Stomach (tissue), 19 donors: ENCODE measurements at places on chromosomes 2 and 18.
A peak's percentile ranks its signal among the peaks of the same experiment; 100 is the strongest.

GRCh38 chr2:231181860-231182512 is 16.4 kb upstream of the ARMC9 start:
- H3K4me3 ChIP-seq = no peak overlapping the region
- DNase-seq = peak; percentile 42
- no peaks in the 10 kb centered on the region for H3K27me3 ChIP-seq
- H3K36me3 ChIP-seq = no peaks in the 10 kb centered on the region
- peak overlapping the region; percentile 29 for H3K27ac ChIP-seq

DNA sequence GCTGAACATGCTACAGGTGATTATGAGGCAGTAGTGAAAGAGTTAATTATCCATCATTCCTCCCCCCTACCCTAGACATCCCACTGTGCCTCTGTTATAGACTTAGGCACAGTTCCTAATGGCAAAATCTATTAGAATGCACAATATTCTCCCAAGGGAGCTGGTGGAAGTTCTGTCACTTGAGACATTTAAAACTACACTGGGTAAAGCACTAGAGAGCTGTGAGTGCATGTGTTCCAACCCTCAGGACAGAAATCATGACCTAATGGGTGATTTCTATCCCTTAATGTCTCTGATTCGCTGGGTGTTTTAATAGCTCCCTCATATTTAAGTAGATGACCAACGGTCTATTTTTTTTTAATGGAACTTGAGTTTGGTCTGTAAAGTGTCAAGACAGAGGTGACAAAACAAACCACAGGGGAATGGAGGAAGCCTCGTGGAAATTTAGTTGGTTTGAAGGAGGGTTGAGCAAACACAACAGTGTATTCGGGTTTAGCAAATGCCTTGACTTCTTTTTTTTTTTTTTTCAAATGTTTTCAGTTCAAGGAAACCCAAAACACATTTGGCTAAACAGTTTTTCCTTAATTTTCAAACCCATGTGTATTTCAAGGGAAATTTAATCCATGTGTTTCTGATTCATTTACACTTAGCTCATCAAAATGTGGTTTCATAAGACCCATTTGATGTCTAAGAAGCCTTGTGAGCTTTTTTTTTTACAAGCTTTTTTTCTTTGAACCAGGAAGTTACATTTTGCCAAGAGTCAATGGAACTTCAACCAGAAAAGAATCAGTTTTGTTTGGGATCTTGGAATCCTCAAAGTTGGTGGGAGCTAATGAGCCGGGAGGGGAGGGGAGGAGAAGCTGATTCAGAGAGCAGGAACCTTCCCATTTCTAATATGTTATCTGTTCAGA is 665.1 kb upstream of the ZEB2 start:
- H3K27ac ChIP-seq = no peak overlapping the region
- H3K4me3 ChIP-seq = no peak overlapping the region
- no peaks in the 10 kb centered on the region for H3K36me3 ChIP-seq
- H3K4me1 ChIP-seq = no peaks in the 10 kb centered on the region
- no peak for DNase-seq

DNA sequence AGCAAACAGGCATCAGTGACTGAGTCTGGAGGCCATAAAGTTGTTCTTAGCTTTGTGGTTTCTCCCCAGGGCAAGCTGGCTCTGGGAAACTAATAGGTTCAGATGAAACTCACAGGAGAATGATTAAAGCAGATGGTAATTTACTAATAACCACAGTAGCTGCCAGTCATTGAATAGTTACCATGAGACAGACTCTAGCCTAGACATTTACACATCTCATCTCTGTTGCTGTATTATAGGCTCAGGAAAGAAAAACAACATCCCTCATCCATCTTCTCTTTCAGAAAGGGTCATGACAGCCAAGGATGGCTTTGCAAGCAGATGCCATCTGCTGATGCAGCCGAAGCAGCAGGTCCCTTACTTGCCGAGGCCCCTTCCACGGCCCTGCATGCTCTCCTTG is 314.0 kb upstream of the ID2 start:
- no peak overlapping the region for H3K27ac ChIP-seq
- no peak for DNase-seq
- H3K36me3 ChIP-seq = no peaks in the 10 kb centered on the region
- H3K4me1 ChIP-seq = peaks cover 6% of the 10 kb centered on the region
- H3K27me3 ChIP-seq = peaks cover 4% of the 10 kb centered on the region

- H3K36me3 ChIP-seq = no peaks in the 10 kb centered on the region
- H3K4me1 ChIP-seq = peaks cover 5% of the 10 kb centered on the region
- no peak overlapping the region for H3K27ac ChIP-seq
- no peak for DNase-seq
Observed at GRCh38 chr2:236775511-236775910, 205.9 kb downstream of the ACKR3 start.

DNA sequence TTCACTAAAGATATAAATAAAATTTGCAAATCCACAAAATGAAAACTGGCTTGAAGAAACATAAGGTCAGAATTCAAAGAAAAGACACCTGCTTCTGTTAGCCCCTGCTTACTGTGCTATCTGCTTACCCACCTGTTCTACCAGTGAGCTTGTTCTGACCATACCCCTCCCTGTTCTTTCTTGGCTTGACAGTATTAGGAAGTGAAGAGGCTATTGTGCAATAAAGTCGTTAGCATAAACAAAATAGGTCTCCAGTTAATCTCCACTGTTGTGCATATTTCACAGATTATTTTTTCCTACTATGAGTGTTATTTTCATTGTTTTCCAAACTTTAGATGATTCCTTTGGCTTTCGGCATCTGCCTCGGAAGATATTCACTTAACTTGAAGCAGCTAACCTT is 322.1 kb downstream of the CCDC85A start:
- H3K4me3 ChIP-seq = no peak overlapping the region
- DNase-seq = no peak
- H3K27me3 ChIP-seq = no peaks in the 10 kb centered on the region
- H3K4me1 ChIP-seq = no peaks in the 10 kb centered on the region
- no peaks in the 10 kb centered on the region for H3K36me3 ChIP-seq
